Urothelium cell line (cell line): ENCODE measurements at places on chromosomes 3 and 15.

GRCh38 chr3:127373441-127374085 lies 85.7 kb upstream of the PRR20G start:
- no peak for DNase-seq

GRCh38 chr3:57981483-57982087 lies 26.6 kb upstream of the FLNB start:
- no peak for DNase-seq

DNA sequence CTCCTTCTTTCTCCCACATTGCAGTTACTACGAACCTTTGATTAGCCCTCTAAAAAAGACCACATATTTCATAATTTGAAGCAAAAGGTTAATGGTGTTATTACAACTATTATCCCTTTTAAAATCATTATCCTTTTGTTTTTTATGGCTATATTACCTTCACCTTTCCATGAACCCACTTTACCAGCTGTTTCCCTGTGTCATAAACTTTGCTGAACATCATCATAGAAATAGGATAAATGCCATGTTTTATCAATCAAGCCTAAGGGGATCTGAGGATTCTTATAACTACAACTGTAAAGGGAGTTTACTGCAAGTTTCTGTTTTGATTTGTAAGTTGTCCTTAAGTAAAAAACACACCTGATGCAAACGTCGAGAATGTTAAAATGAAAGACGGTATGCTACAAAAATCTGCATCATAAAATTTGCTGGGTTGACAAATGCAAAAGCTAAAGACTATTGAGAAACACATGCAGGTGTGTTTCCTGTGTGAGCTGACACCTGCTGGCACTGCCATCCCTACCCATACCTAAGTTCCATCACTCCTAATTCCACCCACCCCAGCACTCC lies 39.1 kb upstream of the ARRDC4 start:
- no peak for DNase-seq

GRCh38 chr3:114428044-114428595 lies 134.3 kb downstream of the TIGIT start:
- no peak for DNase-seq

DNA sequence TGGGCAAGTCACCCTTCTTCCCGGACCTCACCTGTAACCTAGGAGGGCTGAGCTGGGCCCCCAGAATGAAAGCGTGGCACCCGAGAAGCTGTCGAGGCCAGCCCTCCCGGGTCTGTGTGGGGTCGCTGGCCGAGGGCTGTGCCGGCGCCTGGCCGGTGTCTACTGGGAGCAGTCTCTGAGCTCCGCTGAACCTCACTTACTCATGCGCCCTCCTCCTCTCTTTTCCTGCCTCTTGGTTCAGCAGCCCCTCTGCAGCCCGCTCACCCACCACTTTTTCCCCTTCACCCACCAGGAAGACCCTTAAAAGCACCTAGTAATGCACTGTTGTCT lies 419 bp downstream of the HYKK start:
- peak; percentile 39 for DNase-seq

- DNase-seq = no peak
These were observed 8.0 kb upstream of the AP2M1 start for GRCh38 chr3:184166671-184167070.

DNA sequence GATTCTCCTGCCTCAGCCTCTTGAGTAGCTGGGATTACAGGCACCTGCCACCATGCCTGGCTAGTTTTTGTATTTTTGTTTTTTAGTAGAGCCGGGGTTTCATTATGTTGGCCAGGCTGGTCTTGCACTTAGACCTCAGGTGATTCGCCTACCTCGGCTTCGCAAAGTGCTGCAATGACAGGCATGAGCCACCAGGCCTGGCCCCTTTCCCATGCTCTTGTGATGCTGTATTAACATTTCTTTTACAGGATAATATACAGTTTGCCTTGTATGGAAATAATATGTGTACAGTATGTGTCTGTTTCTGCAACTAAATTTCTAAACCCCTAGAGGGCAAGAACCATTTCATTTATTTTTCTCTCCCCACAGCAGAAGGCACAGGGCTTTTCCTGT lies 37.8 kb downstream of the SCG5 start:
- no peak for DNase-seq

DNA sequence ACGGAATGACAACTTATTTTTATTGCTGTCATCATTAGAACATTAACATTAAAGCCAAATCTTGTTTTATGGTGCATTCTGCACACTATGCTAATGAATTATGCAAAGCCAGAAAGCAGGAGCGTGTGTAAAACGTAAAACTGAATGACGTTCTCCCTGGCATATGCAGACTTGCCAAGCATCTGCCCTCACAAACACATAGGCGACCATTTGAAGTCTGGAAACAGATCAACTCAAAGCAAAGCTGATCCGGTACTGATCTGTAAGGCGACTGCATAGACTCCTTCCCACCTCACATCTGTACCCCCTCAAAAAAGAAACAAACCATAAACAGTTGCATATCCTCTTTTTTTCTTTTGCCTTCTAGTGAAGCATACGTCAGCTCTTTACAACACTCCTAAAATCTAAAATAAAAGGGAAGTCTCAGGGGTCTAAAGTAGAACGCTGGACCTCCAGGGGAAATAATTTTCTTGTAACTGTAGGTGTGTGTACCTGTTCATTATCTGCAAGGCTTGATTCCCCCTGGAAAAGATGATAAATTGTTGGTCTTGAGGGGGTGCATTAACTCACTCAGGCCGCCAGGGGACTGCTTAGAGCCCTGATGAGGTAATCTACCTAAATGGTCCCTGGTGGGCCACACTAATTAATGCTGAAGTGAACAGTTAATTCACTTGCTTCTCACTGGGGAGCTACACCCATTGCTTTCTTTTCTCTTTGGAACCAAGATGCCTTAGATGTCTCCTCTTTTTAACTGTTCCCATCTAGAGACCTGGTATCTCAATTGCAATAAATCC lies 231.4 kb downstream of the CDIN1 start:
- no peak for DNase-seq

DNA sequence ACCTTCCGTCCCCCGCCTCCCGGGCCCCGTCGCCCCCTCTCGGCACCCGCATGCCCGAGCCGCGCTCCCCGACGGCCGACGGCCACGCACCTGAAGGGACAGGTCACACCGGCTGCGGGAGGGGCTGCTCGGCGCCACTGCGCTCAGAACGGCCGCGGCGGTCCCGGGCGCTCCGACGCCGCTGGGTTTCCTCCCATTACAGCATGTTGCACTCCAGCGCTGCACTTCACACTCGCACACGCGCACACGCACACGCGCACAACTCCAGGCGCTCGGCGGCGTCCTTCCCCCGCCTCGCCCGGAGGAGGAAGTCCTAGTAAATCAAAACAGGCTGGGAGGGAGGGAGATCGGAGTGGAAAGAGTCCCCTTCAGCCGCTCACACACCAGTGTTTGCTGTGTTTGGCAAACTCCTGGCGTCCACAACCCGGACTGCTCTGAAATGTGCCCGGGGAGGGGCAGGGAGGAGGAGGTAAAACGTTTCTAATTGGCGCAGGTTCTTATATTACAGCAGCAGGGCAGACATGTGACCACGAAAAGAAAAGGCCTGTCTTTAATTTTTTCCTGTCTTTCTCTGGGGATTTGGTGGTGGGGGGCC lies 76.7 kb upstream of the VGLL4 start:
- DNase-seq = peak; percentile 67

- DNase-seq = peak; percentile 54
These were observed 141.9 kb upstream of the SMAD3 start for GRCh38 chr15:66923438-66923881.

- DNase-seq = no peak
These were observed 835.7 kb downstream of the OTOL1 start for GRCh38 chr3:162332344-162332743.

DNA sequence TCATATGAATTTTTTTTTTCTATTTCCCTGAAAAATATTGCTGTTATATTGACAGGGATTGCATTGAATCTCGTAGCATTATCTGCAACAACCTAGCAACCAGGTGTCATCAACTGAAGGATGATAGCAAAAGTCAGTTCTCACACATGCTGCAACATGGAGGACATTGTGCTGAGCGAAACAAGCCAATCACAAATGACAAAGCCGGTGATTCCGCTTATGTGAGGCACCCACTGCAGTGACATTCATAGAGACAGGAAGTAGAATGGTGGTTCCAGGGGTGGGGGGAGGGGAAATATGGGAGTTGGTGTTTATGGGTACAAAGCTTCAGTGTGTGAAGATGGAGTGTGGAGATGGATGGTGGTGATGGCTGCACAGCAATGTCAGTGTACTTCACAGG lies 7.6 kb downstream of the NIPA1 start:
- no peak for DNase-seq

GRCh38 chr3:106640353-106640752 lies 736.9 kb upstream of the CCDC54 start:
- DNase-seq = no peak

- DNase-seq = no peak
These were observed 692.0 kb downstream of the NLGN1 start for GRCh38 chr3:174089592-174089991.

DNA sequence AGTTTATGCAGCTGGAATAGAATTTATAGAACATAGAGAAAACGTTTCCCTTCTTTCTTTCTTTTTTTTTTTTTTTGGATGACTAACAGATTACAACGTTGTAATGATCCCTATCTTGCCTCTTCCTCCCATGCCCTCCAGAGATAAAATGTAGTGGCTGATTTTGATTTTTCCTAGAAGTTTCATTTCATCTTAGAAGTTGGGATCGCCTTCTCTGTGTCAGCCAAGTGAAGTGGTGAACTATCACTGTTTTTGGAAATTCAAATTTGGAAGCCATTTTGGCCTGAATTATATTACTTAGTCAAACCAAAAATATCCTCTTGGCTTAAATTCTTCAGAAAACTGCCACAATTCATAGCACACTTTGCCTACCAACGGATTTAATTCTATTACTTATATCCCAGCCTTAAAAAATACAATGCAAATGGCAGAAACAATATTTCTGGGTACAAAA lies 1025.5 kb upstream of the NR2F2 start:
- no peak for DNase-seq

DNA sequence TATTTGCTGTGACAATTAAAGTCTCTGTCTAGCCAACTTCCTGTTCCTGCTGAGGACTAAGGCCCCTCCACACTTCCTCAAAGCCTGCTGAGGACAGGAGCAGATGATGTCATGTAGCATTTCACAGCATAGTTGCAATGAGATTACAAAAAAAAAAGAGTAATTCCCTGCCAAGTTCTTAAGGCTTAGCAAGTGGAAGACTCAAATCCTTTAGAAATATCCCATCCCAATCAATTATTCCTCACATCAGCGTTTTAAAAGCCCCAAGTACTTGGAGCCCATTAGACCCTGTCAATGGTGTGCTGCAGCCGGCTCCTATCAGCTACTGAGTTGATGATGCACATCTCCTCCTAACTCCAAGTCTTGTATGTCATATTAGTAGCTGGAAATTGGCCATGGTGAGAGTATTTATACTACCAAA lies 51.7 kb downstream of the TRANK1 start:
- peak; percentile 46 for DNase-seq

DNA sequence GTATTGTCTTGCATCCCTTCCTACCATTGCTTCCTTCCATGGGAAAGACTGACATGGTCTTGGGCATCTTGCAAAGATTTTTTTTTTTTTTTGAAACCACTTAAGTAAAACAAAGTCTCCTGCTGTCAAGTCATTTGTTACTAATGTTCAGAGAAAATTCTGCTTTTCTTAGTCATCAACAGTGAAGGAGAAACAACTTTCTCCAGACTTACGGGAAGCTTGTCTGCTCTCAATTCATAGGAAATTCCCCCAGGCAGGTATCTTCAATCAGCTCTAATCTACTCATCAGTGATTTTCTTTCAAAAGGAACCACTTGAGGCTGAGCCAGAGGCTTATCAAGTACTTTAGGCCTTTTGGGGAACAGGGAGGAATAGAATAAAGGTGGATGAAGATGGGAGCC lies 15.9 kb upstream of the DRD3 start:
- no peak for DNase-seq

GRCh38 chr3:180755556-180755955 lies 76.3 kb upstream of the CCDC39 start:
- DNase-seq = no peak

DNA sequence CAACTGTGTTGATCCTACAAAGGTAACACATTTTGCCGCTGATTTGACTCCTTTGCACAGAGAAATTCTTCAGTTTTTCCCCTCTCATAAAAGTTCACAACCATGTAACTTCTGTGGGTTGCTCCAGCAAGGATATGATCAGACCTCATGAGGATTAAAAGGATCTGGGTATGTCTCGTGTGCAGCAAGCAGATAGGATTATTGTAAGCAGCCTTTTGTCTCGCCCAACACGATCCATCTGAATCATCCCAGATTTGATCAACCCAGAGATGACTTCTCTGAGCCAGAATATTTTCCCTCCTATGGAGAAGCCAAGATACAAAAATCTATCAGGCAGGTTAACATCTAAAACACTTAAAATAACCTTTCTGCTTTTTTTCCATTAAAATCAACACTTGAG lies 12.8 kb upstream of the BNIP2 start:
- DNase-seq = no peak

- no peak for DNase-seq
These were observed 16.0 kb downstream of the SLC22A14 start for GRCh38 chr3:38297947-38298711.

GRCh38 chr3:143122608-143123352 lies 3.2 kb downstream of the CHST2 start:
- DNase-seq = no peak

- DNase-seq = no peak
These were observed 988 bp upstream of the NFKBIZ start for GRCh38 chr3:101848326-101848725.

DNA sequence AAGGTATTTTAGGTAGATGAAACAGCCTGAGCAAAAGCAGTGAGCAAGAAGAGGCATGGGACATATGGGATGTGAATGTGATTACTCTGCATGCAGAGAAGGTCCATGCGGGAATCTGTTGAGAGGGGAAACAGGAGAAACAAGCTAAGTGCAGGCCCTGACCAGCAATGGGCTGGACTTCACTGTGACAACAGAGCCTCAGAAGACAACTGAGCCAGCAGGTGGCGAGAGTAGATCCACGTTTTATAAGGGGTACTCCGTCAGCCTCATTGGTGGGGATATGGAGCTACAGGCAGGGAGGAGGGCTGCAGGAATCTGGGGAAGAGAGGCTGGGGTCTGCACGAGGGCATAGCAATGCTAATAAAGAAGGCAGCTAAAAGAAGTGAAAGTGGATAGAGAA lies 405.9 kb upstream of the LMCD1 start:
- DNase-seq = peak; percentile 11

DNA sequence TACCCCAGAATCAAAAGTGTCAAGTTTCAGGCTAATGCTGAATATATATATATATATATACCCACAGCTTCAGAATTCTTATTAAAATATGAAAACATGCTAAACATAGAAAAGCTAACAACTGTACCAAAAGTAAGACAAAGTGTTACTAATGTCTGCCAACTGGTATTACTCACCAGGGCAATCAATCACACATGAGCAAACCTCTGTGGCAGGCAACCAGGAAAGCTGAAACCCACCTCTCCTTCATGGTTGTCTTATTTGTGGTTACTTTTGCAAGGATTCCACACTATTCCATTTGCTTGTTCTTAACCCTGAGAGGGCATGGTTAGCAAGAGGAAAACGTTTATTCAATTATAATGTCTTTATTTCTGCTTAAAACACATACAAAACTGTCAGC lies 512.3 kb upstream of the MDFIC2 start:
- peak; percentile 75 for DNase-seq

GRCh38 chr3:143677430-143677829 lies 170.8 kb downstream of the SLC9A9 start:
- DNase-seq = no peak
